Aorta (tissue), 5 donors: ENCODE measurements at places on chromosomes 3 and 15.
A peak's percentile ranks its signal among the peaks of the same experiment; 100 is the strongest.

DNA sequence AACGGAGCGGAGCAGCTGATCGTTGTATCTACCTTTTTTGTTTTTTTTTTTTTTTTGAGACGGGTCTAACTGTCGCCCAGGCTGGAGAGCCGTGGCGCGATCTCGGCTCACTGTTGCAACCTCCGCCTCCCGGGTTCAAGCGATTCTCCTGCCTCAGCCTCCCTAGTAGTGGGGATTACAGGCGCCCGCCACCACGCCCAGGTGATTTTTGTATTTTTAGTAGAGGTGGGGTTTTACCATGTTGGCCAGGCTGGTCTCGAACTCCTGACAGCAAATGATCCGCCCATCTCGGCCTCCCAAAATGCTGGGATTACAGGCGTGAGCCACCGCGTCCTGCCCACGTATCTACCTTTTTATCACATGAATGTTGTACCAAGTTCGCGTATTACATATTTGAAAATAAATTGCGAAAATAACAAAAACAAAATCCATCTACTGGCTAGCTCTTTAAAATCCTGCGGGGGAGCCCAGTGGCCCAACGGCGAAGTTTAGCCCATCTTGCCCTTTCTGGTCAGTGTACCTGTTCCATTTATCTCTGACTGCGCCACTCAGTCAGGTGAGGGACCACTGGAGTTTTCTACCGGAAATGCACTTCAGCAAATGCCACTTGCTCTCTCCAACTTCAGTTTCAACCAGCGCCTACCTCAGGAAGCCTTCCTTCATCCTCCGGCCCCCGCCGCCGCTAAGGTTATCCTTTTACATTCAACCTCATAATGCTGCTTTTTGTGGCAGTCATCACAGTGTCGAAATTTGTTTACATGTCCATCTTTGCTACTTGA lies 1.2 kb upstream of the EIF3J start:
- H3K4me1 ChIP-seq, result peaks cover 4% of the 10 kb centered on the region
- peak overlapping the region; percentile 93 for H3K27ac ChIP-seq
- H3K36me3 ChIP-seq, result no peaks in the 10 kb centered on the region
- no peaks in the 10 kb centered on the region for H3K27me3 ChIP-seq
- H3K4me3 ChIP-seq, result peak overlapping the region; percentile 61

- no peak for DNase-seq
- no peak overlapping the region for H3K4me3 ChIP-seq
- H3K27ac ChIP-seq, result no peak overlapping the region
- H3K27me3 ChIP-seq, result no peaks in the 10 kb centered on the region
- no peaks in the 10 kb centered on the region for H3K4me1 ChIP-seq
- H3K36me3 ChIP-seq, result peaks cover 18% of the 10 kb centered on the region
These were observed 20.3 kb downstream of the NIT2 start for GRCh38 chr3:100354850-100355249.

GRCh38 chr15:48928877-48929538 lies 34.7 kb downstream of the SHC4 start:
- H3K27ac ChIP-seq, result no peak overlapping the region
- no peak for DNase-seq
- no peaks in the 10 kb centered on the region for H3K36me3 ChIP-seq
- no peaks in the 10 kb centered on the region for H3K4me1 ChIP-seq

DNA sequence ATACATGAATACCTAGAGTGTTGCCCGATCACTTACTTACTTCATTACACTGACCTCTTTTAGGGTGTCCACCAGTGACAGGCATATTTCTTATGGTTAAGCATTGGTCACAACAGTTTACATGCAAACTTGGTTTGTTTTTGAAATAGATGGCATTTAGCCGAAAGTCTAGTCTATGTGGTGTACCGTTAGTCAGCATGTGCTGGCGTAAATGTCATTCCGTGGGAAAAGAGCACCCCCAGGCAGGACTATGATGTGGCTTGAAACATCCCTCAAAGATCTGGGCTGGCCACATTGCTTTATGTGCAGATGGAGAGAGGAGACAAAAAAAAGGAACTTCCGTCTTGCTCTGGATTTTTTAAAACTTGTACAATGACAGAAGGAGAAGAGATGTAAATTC lies 357.0 kb upstream of the ICE2 start:
- H3K27ac ChIP-seq, result no peak overlapping the region
- H3K27me3 ChIP-seq, result no peaks in the 10 kb centered on the region
